Activated CD4-positive, CD25-positive, alpha-beta regulatory T cell (primary cell): ENCODE measurements at places on chromosomes 6 and 20.

GRCh38 chr20:20223981-20224380, 143.9 kb upstream of the INSM1 start:
- no peak for DNase-seq

- no peak for DNase-seq
Observed at GRCh38 chr20:51108638-51109363, 85.9 kb upstream of the KCNG1 start.

DNA sequence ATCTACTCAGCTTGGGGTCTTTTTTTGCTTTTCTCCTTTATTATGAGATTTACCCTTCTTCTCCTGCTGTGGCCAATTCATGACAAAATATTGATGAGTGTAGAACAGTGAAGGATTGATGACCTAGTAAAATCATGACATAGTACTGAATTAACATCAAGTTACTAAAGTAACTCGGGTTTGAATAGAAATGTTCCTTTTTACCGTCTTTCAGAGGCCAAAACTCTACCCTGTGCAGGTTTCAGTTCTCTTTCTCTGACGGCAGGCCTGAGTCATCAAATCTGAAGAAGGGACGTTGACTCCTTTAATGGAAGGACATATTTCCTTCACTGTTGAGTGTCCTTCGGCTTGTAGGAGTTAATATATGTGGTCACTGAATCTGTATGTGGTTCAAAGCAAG, 80.7 kb downstream of the RREB1 start:
- no peak for DNase-seq

GRCh38 chr6:119184008-119184648, 105.7 kb upstream of the FAM184A start:
- no peak for DNase-seq

GRCh38 chr6:88605271-88605670, 358.1 kb downstream of the RNGTT start:
- no peak for DNase-seq

DNA sequence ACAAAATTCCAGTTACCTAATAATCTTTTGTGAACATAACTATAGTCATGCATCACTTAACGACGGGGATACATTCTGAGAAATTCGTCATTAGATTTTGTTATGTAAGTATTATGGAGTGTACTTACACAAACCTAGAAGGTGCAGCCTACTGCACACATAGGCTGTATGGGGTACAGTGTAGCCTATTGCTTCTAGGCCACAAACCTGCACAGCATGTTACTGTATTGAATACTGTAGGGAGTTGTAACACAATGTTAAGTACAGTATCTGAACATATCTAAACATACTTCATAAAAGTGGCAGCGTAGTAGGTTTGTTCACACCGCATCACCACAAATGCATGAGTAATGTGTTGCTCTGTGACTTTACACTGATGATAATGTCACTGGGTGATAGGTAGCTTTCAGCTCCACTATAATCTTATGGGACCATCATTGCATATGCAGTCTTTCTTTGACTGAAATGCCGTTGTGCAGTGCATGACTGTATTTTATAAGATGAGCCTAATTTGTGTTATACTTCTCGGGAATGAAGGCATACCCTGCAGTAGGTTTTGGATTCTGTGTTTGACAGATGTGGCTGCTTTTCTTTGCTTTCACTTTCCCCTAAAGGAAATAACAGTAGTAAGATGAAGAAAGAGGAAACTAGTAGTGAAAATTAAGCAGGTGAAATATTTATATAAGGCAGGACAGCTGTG, 365.6 kb downstream of the FARS2 start:
- no peak for DNase-seq

DNA sequence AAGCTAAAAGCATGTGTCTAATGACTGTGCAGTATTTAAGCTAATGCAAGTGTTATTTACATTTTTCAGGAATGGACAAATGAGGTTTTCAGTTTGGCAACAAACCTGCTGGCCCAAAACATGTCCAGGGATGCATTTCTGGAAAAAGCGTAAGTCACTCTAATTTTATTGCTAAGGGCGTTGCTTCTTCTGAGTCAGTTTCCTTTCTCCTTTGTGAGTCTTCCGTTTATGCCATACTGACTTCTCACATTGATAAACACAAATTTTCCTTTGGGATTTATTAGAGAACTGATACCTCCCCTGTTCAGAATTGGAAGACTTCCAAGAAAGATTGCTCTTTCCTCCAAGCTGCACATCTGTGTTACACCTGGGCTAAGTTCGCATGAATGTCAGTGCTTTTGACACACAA, 422.9 kb upstream of the PLCB4 start:
- DNase-seq: no peak

GRCh38 chr6:117494694-117495318, 12.3 kb downstream of the DCBLD1 start:
- DNase-seq: no peak

- no peak for DNase-seq
Observed at GRCh38 chr6:14987490-14987889, 258.4 kb upstream of the JARID2 start.

GRCh38 chr20:52895701-52896100, 76.5 kb upstream of the TSHZ2 start:
- DNase-seq: no peak

DNA sequence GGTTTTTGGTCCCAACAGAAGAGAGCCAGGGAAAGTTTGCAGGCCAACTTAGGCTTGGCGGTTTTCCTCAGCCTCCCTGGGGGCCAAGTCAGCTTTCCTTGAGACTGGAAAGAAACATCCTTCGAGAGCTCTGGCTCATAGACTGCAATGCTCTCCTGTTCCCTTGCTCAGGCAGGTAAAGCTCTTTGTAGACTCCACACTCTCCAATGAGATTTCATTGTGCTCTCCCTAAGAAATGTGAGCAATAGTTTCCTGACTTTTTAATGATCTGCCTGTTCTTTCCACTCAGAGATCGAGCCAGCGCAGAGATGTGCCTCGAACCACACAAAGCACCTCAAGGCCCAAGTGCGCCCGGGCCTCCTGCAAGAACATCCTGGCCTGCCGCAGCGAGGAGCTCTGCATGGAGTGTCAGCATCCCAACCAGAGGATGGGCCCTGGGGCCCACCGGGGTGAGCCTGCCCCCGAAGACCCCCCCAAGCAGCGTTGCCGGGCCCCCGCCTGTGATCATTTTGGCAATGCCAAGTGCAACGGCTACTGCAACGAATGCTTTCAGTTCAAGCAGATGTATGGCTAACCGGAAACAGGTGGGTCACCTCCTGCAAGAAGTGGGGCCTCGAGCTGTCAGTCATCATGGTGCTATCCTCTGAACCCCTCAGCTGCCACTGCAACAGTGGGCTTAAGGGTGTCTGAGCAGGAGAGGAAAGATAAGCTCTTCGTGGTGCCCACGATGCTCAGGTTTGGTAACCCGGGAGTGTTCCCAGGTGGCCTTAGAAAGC, 13.9 kb downstream of the TNFAIP3 start:
- no peak for DNase-seq

DNA sequence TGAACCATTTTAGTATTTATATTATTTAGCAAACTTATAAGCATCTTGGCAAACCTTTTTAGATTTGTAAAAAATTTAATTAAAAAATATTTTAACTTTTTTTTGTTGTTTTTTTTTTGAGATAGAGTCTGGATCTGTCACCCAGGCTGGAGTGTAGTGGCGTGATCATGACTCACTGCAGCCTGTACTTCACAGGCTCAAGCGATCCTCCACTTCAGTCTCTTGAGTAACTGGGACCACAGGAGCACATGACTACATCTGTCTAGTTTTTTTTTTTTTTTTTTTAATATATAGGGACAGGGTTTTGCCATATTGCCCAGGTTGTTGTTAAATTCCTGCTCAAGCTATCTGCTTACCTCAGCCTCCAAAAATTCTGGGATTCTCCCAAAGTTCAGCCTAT, 161.1 kb downstream of the EYS start:
- DNase-seq: no peak

DNA sequence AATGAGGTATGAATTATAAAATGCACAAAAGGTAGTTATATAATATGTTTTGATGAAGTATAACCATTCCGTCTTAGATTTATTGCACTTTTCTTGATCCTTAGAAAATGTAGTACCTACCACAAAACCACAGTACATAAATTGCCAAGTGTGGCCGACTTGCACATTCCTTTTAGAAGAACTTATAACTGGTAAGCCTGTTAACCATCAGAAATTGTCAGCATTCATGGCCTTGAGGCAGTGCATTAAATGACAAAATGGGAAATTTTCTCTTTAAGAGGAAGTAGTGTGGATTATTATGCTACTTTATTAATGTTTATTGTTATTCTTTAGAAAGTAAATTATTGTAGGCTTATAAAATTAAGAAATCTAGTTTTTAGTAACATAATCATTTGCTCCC, 29.6 kb downstream of the TAB2 start:
- no peak for DNase-seq

- no peak for DNase-seq
Observed at GRCh38 chr20:46520976-46521579, 7.7 kb upstream of the ZNF334 start.

DNA sequence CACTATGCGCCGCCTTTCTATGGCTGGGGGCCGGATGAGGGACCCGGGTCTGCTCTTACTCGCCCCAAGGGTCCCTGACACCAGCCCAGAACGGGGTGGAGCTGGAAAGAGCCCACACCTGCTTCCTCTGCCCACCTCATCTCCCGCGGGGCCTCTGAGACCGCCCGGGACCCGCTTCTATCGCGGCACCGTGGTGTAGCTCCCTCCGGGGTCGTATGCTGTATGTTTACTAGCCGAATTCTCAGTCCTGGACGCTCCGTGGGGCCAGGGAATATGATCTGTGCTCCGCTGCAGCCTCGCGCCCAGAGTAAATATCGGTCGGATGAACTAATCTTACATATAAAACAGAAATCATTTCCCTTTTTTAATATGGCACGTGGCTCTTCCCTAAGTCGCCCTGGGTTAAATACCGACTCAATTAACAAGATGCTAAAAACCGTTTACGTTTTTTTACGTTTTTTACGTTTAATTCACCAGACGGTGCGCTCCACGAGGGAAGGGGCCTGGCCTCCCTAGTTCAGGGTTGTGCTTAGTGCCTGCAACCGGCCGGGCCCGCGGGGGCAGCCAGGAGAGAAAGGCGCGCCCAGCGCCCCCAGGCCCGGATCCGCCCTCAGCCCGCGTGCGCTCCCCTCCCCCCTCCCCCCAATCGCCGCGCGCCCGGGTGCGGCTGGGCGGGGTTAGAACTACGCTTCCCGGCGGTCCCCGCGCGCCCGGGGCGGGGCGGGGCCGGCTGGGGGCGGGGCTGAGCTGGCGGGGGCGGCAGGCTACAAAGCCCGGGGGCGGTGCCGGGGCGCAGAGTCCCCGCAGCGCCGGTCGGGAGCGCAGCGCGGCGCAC, at the start of gene RBM38:
RBM38 (plus strand) TSS at position 793 of the 835 bp plus-strand sequence. CDS start 186 bp downstream, outside the sequence.
- DNase-seq: peak; percentile 76

DNA sequence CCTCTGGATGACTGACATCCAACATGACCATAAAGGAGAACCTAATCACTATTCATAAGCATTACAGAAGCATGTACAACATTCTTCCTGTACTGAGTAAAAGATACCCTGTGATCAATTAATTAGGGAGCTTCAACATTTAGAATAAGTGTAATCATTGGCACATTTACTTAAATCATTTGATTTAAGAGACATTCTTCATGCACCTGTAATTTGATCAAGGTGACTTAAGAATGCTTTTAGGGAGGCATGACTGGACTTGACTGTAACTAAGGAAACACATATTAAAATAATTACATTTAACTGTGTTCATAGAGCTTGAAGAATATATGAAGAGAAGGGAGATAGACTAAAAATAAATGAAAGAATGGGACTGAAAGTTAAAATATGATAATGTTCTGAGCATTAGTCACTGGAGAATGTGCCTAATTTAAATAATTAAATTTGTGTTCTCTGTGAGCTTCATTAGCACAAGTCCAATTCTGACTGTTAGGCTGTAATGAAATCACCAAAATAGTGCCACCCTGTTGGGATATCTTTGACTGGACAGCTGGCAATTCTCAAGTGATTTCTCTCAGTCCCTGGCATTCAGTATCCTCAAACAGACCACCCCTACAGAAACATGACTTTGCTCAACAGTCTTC, 295.5 kb upstream of the ADGRB3 start:
- no peak for DNase-seq

DNA sequence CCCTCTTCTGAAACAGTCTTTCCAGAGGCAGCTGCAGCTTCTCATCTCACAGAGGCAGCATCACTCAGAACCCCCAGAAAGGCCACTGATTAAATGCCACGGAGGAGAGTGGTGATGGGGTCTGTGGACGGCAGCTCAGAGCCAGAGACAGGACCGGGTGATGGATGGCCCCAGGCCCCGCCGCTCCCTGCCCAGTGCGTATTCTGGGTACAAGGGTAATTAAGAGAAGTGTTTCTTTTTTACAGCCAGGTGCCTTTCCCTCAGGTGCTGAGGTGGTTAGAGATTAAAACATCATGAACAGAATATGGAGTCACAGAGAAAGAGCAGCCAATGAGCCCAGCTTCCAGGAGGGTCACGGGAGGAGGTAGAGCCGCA, 434.5 kb downstream of the PREX1 start:
- DNase-seq: no peak

DNA sequence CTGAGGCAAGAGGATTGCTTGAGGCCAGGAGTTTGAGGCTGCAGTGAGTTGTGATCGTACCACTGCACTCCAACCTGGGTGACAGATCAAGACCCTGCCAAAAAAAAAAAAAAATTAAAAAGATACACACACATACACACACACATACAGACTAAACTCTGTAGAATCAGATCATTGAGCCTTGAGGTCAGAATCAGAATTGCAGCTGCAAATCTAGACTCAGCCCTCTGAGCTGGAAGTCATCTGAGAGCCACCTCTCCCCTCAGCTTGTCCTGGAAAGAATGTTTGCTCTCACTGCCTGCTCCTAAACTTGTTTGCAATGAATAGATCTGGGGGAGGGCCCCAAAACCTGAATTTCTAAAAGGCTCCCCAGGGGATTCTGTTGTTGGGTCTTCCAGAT, 41.4 kb upstream of the ANGPT4 start:
- no peak for DNase-seq

DNA sequence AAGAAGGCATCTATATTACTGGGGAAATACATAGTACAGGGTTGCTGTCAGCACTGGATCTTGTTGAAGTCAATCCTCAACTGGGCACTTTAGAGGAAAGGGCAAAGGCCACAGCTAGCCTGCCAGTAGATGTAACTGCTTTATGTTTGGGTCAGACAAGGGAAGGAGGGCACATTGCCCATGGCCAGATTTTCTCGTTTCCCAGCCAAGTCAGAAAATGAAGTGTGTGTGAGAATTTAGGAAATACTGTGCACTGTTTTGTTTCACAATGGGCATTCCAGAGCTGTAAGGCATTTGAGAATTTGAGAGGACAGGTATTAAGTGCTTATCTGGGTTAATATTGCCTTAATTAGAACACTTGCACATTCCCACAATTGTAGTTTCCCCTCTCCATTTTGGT, 183.9 kb upstream of the MCHR2 start:
- no peak for DNase-seq

- no peak for DNase-seq
Observed at GRCh38 chr6:86685230-86685797, 252.0 kb upstream of the HTR1E start.
